Osteocyte (in vitro differentiated cells): ENCODE measurements at places on chromosomes 1 and 21.
A peak's percentile ranks its signal among the peaks of the same experiment; 100 is the strongest.

DNA sequence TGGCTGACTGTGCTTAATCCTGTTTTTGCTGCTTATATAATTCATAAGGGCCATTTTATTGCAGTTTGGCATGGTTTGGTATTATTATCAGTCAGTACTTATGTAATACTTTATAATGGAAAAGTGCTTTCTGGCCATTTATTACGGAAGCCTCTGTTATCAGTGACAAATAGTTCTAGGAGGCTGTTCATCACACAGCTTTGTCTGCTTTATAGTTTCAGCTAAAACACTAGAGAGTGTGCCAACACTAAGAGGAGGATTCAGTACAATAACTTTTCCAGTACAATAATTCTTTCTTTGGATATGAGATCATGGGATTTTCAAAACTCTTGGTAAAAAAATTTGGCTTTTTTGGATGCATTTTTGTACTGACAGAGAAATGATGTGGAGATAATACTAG, 102.9 kb upstream of the PTGFR start:
- DNase-seq = no peak

DNA sequence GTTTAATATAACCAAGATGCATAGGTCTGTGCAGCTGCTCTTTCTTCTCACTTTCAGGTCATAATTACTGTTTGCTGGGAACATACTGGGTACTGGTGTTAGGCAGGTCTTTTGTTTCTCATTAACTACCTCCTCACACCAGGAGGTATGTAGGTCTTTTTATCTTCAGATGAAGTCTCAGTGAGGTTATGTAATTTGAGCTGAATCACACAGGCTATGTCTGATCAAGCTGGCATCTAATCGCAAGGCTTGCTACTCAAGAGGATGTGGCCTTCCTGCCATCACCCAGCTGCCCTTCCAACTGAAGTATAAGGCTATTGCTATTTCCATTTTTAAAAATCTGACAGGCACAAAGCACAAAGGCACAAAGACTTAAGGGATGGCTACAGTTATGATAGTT, 96.4 kb downstream of the RUNX1 start:
- DNase-seq = no peak

DNA sequence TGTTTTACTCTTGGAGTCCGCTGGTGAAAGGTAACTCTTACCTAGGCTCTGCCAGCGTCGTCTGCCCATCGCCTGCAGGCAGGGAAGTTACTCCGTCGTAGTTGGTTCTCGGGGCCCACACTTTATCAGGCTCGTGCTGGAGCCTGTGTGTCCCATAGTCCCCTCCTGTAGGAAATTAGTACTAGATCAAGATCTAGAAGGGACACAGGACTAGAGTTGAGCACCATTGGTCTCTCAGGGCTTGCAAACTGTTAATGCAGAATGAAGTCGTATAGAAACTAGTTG, 940 bp downstream of the SRRM1 start:
- no peak for DNase-seq

- no peak for DNase-seq
Observed at GRCh38 chr1:167328306-167328815, 107.7 kb downstream of the POU2F1 start.

DNA sequence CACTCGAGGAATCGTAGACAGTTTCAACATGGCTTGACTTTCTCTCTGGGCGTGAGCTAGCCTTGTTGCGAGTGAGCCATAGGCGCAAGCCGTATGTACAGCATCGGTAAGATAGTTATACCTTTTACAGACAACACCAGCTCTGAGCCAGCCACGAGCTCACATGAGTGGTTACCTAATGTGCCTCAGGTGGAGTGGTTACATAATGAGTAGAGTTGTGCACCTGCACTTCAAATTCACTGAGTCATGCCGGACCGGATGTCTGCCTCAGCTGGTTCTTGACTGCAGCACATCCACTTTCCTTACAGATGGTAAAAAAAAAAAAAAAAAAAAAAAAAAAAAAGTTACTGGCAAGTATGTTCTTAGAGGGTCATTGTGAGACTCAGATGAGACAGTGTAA, 360.4 kb upstream of the NR5A2 start:
- no peak for DNase-seq

GRCh38 chr1:17011439-17012307, at the start of gene ATP13A2:
Gene ATP13A2, minus strand, starts transcription at chr1:17011928. Its CDS starts 190 bp downstream, at chr1:17011738.
- DNase-seq = peak; percentile 89

DNA sequence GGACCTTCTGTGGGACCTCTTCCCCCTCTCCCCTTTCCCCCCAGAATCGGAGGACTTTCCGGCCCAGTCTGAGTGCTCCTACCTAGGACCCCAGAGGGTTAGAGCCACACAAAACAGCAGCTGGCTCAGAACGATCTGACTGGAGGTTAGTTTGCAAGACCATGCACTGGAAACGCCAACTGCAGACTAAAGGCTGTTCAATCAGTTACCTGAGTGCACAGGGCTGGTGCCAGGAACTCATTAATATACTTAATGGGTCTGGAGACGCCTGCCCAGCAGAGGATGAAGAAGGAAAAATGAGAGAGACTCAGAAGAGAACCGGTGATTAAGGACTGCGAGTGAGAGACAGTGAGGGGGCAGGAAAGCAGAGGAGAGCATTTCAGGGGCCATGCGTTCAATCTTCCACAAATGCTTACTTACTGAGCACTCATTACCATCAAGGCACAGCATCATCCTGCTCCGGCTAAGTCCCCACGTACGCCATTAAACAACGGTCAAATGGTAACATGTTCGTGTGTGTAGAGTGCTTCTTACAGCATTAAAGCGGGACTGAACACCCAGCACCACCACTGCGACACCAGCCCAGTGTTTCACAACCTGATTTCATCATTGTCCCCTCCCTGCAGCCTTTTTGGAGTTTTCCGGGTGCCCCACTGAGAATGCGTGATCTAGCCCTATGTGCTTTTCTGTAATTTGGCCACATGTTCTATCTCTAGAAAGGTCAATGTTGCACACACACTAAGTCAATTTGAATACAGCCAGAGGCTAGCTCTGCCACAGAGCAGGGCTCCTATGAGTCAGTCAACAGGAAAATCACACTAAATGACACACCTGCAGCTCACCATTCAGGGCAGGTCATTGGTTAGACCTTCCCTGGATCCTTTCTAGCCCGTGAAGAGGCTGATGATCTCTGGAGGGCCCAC, 7.6 kb downstream of the ENO1 start:
- DNase-seq = no peak

DNA sequence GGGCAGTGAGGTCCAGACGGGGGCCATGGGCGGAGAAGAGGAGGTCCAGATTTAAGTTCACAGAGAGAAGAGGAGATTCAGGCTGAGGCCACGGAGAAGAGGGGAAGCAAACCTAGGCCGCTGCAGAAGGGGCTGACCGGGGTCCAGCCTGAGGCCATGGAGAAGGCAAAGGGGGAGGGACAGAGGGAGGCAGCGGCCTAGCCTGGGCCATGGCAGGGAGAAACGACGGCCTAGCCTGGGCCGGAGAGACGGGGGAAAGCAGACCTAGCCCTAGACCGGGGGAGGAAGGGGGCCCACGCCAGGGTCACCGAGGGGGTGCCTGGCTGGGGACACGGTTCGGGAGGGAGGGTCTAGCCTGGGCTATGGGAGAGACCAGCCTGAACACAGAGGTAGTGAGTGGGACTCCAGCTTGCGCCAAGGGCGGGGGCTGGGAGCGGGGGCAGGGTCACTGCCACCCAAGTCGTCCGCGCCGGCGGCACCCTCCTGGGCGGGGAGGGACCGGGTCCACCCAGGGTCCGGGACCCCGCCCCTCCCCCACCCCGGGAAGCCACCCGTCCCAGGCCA, 459 bp downstream of the CAPZB start:
- DNase-seq = peak; percentile 84

- DNase-seq = no peak
Observed at GRCh38 chr1:24641646-24642151, 1.4 kb upstream of the SRRM1 start.

- no peak for DNase-seq
Observed at GRCh38 chr1:18651713-18652112, 21.1 kb downstream of the PAX7 start.

- no peak for DNase-seq
Observed at GRCh38 chr1:27515626-27516025, 25.7 kb upstream of the WASF2 start.

GRCh38 chr1:228940526-228940925, 205.2 kb downstream of the RHOU start:
- DNase-seq = no peak

DNA sequence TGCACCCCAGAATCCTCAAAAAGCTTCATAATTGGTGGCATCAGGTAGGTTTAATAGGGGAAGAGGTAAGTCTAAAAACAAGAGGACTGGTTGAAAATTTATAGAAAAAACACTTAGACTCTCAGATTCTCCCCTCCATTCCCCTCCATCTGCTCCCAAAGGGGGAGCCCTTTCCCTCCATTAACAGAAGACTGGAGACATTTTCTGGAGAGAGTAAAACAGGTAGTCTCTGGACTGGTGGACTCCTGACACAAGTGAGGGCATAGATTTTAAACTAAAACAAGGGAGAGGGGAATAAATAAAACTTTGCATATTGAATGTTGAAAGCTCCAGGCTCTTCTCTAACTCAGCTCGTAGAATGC, 54.0 kb upstream of the IPO9 start:
- DNase-seq = no peak

GRCh38 chr21:41459884-41460534, 34.0 kb downstream of the MX1 start:
- DNase-seq = no peak

GRCh38 chr1:50968821-50969610, 1.0 kb upstream of the CDKN2C start:
- no peak for DNase-seq

- no peak for DNase-seq
Observed at GRCh38 chr1:23825762-23826522, 713 bp upstream of the HMGCL start.

DNA sequence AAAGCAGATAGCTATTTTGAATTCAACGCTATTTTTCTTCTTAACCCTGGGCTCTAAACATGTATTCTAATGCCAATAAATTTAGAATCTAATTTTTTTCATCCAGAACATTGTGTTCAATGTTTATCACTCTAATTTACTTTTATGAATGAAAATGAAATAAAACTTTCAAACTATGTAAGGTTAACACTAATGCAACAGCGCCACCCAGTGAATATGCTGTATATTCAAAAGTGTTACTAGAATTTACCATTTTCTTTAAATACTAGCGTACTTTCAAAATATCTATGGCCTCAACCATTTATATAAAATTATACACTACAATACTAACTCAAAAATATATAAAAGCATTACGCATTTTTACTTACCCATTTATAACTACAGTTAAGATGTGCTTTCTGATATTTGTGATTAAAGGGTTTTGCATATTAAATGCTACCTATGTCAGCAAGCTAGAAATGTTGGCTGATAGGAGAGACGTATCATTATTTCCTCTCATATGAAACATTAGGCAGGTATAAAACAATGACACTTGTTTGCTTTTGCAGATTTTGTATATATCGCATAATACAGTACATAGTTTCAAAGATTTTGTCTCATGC, 5.9 kb upstream of the NUF2 start:
- no peak for DNase-seq

DNA sequence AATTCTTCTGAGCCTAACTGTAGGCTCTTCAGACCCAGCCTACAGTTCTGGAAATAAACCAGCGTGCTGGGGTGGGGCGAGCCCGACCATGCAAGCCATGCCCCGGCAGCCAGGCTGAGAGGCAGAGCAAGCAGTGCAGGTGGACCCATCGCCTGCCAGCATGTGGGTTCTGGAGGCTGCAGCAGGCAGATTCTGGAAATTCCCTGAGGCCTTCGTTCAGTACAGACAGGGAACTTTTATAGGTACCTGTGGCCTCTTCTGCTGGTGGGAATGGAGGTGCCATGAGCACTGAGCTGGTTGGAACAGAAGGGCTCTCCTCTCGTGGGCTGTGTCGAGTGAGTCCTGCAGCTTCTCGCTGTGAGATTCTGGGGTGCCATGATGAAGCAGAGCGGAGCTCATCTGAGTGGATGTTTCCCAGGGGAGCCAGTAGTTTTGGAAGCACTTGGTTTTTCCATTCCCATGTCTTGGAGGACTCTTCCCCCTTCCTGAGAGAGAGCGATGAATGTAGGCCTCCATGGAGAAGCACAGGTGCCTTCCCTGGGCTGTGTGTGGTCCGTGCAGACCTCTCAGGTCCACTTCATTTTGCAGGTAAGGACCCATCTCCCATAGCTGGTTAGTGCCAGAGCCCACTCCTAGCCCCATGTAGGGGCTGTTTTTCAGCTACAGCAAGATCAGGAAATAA, 94.1 kb downstream of the PCBP3 start:
- DNase-seq = peak; percentile 51

GRCh38 chr1:202553560-202554038, 156.7 kb downstream of the SYT2 start:
- no peak for DNase-seq

DNA sequence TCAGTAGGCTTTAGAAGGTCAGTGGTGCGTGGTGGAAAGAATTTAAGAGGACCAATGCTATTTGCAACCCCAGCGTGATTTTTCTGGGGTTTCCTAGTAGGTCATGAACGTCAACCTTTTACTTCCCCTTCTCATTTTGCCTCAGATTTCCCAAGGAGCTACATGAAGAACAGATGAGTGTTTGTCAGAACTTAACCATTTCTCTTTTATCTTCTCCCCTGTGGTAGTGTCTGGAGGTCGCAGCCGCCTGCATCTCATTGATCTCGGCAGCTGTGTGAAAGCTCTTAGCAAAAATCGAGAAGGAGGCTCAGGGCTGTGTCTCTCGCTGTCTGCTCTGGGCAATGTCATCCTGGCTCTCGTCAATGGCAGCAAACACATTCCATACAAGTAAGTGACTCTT, 491.1 kb downstream of the KIF26B start:
- DNase-seq = no peak

- DNase-seq = no peak
Observed at GRCh38 chr1:175390522-175391254, 198.1 kb upstream of the KIAA0040 start.

DNA sequence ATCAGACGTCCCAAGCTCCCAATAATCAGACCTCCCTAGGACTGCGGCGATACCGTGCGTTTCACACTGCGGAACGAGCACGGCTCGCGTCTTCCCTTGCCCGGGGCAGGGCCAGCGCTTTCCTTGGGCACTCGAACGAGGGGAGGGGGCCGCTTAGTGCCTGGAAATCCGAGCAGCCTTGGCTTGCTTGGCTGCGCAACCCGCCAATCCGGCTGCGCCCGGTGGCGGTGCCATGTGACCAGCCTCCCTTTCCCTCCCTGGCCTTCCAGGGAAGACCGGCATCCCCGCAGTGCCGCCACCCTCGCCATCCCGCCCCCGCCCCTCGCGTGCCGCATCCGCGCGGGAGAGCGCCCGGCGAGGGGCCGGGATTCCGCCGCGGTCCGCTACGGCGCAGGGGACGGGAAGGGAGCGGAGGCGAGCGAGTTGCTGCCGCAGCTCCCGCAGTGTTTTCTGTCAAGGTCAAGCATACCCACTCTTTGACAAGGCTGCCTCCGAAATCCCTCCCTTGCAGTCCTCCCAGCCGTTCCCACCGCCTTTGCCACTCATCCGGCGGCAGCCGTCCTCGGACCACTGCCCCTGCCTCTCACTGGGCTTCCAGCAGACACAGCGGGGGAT, 8.3 kb upstream of the RNF19B start:
- peak; percentile 87 for DNase-seq
